Muscle of arm (tissue), 14 donors: ENCODE measurements at places on chromosomes 5 and 9.

DNA sequence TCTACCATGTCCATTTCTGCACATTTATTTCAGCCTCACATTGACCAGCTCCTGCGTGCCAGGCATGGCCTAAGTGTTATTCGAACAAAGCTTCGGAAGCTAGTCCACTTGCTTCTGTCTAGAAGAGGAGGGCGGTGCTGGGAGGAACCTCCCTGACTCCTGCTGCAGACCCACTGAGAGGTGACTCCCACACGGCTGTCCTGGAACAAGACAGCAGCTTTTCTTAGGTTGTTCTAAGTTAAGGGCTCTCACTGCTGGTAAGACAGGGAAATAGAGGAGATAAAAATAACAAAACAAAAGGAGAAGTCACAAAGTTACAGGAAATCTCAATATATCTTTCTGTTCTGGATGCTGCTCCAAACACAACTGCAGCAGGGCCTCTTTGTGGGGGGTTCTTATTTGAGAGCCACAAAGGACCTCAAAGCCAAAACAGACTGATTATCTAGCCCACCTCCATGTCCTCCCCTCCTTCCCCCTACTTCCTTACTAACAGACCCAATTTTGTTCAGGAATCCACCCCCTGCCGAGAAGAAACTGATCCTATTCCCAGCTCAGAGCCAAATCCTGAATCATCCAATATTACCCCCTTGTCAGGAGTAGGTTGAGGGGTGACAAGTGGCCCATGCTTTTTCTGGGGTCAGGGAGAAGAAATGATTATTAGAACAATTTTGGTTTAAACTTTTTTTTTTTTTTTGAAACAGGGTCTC, 28.4 kb upstream of the KCNIP1 start:
- no peak for DNase-seq

- no peak for DNase-seq
These were observed 5.7 kb downstream of the EDIL3 start for GRCh38 chr5:84378961-84379360.

GRCh38 chr9:21392270-21392669, 7.1 kb upstream of the IFNA2 start:
- DNase-seq, result no peak

DNA sequence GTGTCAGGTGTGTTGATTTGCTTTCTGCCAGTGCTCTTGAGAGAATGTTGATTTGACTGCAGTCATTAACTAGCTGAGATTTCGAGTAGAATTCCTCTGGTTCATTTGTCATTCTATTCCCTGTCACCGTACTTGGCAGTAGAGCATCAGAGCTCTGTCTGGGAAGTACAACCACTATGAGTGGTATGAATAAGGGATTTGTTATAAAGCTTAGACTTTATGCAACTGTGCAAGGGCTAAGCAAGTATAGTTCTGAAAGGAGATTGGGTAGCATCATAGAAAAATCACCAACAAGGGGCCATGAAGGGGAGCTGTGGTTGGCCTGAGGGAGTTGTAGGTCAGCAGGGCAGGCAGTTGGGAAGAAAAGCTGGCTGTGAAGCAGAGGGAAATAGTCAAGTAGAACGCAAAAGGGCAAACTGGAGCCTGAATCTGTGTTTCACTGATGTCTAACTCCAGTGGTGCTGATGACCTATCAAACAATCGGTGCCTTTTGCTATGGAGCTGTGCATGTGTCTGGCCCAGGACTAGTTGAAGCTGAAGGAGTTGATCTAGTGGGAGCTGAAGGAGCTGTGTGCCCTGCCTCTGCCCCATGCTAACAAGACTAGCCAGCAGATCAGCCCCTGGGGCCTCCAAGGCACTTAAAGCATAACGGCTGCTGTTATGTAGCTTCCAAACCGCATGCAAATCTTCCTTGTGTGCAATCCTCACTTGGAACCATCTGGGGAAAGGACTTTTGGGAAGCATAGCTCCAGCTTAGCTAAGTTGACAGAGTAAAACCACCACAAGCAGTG, 110.0 kb downstream of the SLC28A3 start:
- peak; percentile 11 for DNase-seq

- no peak for DNase-seq
These were observed 246.3 kb downstream of the BNC2 start for GRCh38 chr9:16623989-16624743.

DNA sequence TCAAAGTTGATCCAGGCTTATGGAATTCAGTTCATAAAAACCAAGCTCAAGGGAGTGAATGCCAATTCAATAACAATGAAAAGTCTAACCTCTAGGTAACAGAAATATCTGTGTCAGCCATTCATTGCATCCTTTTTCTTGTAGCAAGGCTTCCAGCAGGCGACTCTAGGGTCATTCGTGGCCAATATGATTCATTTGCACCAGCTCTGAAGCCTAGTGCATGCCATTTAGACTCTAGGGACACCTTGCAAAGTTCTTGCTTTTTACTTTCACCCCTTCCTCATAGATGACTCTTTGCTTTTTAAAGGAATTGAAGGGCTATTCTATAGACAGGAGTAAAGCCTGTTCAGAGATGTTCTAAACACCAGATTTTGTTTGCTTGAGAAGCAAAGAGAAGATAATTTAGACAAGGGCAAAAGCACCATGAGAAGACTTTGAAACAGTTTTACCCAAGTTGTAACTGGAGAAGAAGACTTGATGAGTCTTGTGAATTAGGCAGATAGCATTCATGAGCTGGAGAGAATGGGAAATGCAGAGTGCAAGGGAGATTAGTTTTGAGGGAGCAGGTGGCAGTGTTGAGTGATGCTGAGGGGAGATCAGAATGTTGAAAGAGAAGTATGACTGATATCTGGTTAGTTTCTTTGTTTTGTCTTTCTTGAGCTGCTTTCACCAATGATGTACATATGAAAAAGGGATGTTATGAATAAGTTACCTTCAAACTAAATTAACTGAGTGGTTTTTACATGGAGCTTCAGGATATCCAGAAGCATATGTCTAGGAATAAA, 94.5 kb downstream of the F2RL2 start:
- no peak for DNase-seq

DNA sequence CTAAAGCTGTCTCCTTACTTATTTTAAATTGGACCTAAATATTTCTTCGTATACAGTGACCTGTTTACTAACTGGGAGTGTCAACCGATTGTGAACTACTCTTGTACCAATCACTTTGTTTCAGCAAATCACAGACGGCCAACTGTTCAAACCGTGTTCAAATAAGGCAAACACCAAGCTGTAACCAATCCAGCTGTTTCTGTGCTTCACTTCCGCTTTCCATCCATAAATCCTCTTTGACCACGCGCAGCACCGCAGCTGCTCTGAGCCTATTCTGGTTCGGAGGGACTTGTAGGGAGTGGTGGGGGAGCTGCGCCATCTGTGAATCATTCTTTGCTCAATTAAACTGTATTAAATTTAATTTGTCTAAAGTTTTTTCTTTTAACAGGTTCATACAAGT, 4.8 kb upstream of the FAM240B start:
- no peak for DNase-seq

DNA sequence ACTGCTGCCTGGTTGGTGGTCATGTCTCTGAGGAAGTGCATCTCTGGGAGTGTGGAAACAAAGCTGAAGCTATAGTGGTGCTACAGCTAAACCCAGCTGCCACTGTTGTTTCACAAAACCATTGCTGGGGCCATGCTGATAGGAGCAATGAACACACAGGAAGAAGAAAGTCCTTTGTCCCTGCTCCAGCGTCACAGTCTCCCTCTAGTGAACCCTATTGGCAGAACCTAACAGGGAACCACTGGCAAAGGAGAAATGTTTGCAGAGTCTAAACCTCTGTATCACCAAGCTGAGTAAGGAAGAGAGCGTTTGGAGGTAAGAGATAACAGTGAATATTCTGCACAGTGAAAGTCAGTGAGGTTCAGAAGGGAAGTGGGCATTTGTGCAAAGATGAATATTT, 244.0 kb downstream of the YTHDC2 start:
- no peak for DNase-seq

GRCh38 chr5:149355688-149356087, 2.2 kb upstream of the PCYOX1L start:
- DNase-seq, result no peak

DNA sequence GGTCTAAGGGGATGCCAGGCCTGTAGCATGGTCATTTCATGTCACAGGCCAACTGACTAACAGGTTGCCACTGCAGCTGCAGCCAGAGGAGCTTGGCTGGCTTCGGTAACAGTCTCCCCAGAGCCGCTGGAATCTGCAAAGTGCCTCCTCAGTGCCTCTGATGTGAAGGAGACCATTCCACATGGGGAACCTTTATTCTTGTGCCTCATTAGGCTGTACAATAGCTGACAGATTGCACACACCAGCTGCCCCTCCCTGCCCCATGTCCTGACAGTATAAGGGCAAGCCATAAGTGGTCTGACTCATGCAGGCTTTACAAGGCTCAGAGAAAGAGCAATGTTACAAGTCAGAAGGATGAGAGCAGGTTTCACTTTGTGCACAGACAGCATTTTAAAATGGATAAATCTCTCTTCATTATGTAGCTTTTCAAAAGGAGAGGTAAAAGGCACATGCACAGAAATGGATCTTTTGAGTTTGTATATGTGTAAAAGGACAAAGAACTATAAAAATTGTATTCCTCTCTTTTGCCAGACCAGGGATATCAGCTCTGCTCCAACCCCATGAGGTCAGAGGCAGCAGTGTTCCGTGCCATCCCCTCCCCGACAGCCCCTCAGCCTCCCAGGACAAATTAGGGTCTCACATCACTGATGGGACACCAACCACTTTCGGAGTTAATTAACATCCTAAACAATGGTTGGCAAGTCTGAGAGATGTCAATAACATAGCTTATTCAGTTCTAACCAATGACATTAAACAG, 467.8 kb downstream of the TMEM232 start:
- no peak for DNase-seq

DNA sequence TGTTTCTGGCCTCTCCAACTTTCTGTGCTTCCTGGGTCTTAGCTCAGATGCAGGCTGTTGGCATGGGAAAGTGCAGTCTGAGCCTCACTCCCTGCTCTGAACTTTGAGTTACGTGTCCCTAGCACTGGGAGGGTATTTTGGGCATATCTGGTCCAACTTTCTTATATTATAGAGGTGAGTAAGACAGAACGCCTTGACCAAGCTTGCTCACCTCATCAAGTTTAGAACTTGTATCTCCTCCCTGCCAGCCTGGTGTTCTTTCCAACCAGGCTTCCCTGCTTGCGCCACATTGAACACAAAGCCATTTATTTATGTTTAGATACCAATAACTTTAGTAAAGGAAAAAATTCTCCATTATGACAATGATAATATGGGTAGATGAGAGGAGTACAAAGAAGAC, 33.2 kb downstream of the TNC start:
- no peak for DNase-seq
